ENCODE measurements at places on chromosomes 5 and 9. TPM values are rescaled to one million over a fixed set of nuclear protein-coding genes. Genes with fewer than 3 reads are reported as not detected.

DNA sequence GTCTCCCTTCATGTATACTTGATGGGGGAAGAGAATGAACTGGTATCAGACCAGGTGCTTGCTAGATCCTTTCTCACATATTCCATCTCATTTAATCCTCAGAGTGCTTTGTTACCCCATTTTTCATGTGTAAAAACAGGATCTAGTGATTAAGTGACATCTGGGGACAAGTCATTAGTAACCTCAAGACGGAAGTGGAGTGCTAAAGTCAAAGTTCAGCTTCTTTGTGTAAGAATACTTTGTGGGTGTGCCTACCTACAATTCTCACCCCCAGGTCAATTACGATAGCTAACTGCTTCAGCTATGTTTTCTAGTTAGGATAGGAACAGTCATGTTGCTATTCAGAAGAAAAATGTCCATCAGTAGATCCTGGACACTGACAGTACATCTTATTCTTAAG lies 3.1 kb upstream of the FAM120AOS start:
- H3K4me3 ChIP-seq: peak overlapping the region; percentile 22
- H3K36me3 ChIP-seq: no peaks in the 10 kb centered on the region
- H3K4me1 ChIP-seq: peaks cover 46% of the 10 kb centered on the region
- no peak overlapping the region for H3K27ac ChIP-seq
- no peaks in the 10 kb centered on the region for H3K27me3 ChIP-seq
- DNase-seq: no peak

DNA sequence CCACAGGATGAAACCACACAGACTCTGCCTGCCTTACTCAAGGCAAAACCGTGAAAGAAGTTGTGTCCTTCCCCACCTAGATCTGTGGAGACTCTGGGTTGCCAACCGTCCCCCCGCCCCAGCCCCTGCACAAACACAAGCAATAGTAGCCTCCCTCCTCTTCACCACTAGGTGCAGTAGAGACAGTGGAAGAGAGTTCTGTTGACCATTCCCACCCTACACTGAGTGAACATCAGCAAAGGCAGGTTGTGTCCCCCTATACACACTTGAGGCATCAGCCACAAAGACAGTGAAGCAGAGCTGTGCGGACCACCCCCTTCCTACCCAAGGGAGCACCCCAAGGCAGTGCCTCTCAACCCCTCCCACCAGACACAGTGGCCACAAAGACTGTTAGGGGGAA lies 223.7 kb upstream of the NFIL3 start:
- H3K36me3 ChIP-seq: no peaks in the 10 kb centered on the region
- DNase-seq: no peak
- H3K27ac ChIP-seq: no peak overlapping the region
- H3K27me3 ChIP-seq: peaks cover 12% of the 10 kb centered on the region

- no peaks in the 10 kb centered on the region for H3K4me1 ChIP-seq
- no peak for DNase-seq
Measured at GRCh38 chr5:7659420-7659819, 191.5 kb downstream of the CFAP90 start.

- H3K27ac ChIP-seq: no peak overlapping the region
- peaks cover 2% of the 10 kb centered on the region for H3K36me3 ChIP-seq
- peaks cover 32% of the 10 kb centered on the region for H3K4me1 ChIP-seq
Measured at GRCh38 chr9:121601194-121601593, 50.2 kb upstream of the DAB2IP start.

GRCh38 chr9:37951671-37952449 lies 47.9 kb upstream of the SLC25A51 start:
- H3K4me1 ChIP-seq: peaks cover 5% of the 10 kb centered on the region
- no peak overlapping the region for H3K27ac ChIP-seq
- H3K4me3 ChIP-seq: no peak overlapping the region
- no peaks in the 10 kb centered on the region for H3K27me3 ChIP-seq
- no peak for DNase-seq

DNA sequence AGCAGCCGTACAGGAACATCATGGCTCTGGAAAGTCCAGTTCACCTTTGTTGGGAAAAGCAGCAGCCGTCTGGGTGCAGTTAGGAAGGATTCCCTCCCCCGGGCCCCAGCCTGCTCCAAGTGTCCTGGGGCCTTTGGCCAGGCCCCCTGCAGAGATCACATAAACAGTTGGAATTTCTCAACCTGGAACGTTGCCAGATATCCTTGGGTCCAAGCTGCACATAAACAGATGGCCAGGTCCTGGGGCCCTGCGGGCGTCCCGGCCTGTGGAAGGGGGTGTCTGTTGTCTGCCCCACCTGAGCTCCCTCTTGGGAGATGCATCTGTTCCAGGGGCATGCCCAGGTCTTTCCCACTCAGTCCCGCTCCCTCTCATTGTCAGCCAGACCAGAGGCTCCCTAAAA lies 92.7 kb downstream of the COL5A1 start:
- DNase-seq: no peak
- H3K27ac ChIP-seq: no peak overlapping the region
- peaks cover 3% of the 10 kb centered on the region for H3K4me1 ChIP-seq
- peaks cover 1% of the 10 kb centered on the region for H3K27me3 ChIP-seq
- no peak overlapping the region for H3K4me3 ChIP-seq

Gene SLC36A3
- total RNA-seq: not detected

GRCh38 chr9:29796291-29796952 lies 2223.1 kb upstream of the C9orf72 start:
- no peak for DNase-seq
- H3K36me3 ChIP-seq: no peaks in the 10 kb centered on the region

DNA sequence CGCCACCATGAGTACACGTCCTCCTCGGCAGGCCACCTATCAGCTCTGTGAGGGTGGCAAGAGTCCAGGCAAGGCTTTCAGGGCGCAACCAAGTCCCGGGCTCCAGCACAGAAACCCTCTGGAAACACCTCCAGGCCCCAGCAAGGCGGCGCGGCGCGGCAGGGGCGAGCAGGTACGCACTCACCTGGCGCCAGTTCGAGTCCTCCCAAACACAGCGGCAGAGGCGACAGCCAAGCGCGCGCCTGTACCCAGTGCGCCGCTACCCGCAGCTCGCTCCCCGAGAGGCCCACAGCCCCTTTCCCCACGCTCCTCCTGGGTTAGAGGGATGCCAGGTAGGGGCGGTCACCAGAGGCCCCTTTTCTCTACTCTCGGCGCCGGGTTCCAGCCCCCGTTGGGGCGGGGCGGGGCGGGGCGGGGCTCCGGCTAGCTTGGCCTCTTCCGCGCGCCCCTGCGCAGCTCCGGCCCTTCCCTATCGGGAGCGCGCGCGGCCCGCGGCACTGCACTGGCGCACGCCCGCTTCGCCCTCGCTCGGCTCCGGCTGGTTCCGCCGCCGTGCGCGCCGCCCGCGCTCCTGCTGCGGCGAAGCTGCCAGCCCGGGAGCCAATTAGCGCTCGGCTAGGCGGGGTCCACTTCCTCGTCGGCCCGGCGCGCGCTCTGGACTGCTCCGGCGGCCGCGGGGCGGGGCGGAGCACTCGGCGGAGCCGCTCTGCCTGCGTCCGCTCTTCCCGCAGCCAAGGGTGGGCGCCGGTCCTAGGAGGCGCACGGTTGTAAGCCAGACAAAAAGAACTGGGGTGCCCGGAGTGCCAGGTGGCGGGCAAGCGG lies at the start of the genes NMRK1 and OSTF1:
TSS of gene NMRK1 (minus strand) at position 332 of the 822 bp plus-strand sequence. CDS start 5,040 bp downstream, outside the sequence.
TSS of gene OSTF1 (plus strand) at position 691 of the 822 bp plus-strand sequence. CDS start 179 bp downstream, outside the sequence.
- peak within 1 kb of the TSS; percentile 95 for H3K4me3 ChIP-seq
- H3K36me3 ChIP-seq: no peaks in the 10 kb centered on the region
- peaks cover 25% of the 10 kb centered on the region for H3K4me1 ChIP-seq
- H3K27me3 ChIP-seq: peaks cover 27% of the 10 kb centered on the region
- peak within 1 kb of the TSS; percentile 62 for H3K27ac ChIP-seq

Gene NUDT2
- total RNA-seq: 19.8 TPM

Gene MARCOL
- not detected for total RNA-seq

DNA sequence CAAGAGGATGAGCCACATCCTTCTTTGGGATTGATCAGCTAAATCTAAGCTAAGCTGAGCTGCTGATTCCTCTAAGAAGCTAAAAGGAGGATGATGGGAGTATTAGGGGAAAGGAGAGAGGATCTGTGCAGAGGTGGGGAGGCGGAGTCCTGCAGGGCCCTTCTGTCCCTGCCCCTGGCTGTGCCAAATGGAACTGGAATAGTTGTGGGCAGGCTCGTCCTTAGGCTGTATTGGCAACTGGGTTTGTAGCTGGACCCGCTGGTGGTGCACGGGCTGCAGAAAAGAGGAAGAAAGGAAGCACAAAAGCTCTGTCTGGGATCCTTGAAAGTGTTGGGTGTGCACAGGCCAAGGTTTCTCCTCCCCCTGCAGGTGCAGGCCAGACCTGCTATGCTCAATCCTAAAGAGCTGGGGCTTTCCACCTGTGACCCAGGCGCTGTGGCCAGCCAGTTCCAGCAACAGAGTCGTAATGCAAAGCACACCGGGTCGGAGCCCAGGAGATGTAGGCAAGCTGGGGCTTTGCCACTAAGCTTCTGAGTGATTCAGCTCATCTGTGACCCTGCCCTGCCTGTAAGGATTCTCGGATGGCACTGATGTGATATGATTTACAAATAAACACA lies 9.8 kb downstream of the CLTB start:
- H3K27ac ChIP-seq: no peak overlapping the region
- H3K27me3 ChIP-seq: no peaks in the 10 kb centered on the region
- no peak overlapping the region for H3K4me3 ChIP-seq

Gene SLC46A2
- not detected for total RNA-seq

Gene SMIM27
- 13.6 TPM for total RNA-seq

Gene TERT
- total RNA-seq: 5.6 TPM

DNA sequence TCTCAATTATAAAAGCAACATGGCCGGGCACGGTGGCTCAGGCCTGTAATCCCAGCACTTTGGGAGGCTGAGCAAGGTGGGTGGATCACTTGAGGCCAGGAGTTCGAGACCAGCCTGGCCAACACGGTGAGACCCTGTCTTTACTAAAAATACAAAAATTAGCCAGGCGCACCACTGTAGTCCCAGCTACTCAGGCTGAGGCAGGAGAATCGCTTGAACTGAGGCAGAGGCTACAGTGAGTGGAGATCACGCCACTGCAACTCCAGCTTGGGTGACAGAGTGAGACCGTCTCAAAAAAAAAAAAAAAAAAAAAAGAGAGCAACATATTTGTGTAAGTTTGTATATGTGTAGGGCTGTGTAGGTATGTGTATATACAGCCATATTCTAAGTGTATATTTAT lies 7.5 kb downstream of the RPS6 start:
- H3K36me3 ChIP-seq: peaks cover 19% of the 10 kb centered on the region
- H3K4me3 ChIP-seq: peak overlapping the region; percentile 49
- no peaks in the 10 kb centered on the region for H3K27me3 ChIP-seq
- no peak overlapping the region for H3K27ac ChIP-seq
- DNase-seq: no peak

Gene CCDC152
- not detected for total RNA-seq

DNA sequence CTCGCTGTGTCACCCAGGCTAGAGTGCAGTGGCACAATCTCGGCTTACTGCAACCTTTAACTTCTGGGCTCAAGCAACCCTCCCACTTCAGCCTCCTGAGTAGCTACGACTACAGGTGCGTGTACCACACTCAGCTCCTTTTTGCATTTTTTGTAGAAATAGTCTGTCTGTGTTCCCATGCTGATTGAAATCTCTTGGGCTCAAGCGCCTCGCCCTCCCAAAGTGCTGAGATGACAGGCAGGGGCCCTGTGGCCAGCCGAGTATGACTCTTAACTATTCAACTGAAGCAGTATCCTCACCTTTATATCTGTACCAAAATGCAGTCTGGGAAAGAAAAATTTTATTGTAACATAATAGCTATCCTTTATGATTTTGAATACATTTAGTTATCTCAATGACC lies 12.2 kb upstream of the NIM1K start:
- no peaks in the 10 kb centered on the region for H3K4me1 ChIP-seq
- no peak overlapping the region for H3K4me3 ChIP-seq
- H3K27ac ChIP-seq: no peak overlapping the region
- no peak for DNase-seq
- no peaks in the 10 kb centered on the region for H3K27me3 ChIP-seq

Gene PCDHGB2
- total RNA-seq: 1.5 TPM

All from neural crest cell (in vitro differentiated cells).